ENCODE measurements at places on chromosomes 12 and 14.

DNA sequence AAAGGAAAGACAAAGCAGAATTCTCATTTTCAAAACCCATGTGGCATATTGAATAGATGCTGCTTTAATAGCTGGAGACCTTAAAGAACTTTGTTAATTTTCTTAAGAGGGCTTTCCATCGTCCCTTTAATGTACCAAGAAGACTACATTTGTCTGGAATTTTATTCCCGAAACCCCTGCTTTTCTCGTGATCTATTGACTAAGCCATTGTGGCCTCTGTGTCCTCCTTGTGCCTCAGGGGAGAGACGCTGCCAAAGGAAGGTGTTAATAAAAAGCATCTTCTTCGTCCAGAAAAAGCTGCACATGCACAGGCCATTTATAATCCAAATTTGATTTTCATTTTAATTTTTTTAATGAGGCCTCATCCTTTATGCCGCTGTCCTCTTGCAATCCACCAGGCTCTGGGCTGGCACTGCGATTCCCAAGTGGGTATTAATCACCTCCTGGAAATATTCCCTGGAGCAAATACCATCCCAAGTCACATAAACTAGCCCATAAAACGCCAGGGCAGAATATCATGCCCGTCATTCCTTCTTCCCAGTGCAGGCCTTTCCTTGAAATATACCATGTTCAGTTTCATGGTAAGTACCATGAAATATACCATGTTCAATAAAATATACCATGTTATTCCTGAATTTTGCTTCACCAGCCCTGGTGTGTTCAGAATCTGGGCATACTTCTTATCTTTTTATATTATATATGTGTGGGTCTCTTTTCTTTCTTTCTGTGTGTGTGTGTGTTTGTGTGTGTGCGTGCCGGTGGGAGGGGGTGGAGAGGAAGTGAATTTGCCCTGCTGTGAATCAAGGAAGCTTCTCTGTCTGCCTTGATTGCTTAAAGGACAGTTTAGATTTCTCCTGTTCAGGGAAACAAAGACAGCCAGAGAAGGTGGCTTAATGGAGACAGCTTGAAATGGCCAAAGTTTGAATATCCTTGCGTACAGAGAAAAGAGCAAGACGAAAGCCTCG is 147.6 kb downstream of the PHETA1 start:
- no peak for DNase-seq

DNA sequence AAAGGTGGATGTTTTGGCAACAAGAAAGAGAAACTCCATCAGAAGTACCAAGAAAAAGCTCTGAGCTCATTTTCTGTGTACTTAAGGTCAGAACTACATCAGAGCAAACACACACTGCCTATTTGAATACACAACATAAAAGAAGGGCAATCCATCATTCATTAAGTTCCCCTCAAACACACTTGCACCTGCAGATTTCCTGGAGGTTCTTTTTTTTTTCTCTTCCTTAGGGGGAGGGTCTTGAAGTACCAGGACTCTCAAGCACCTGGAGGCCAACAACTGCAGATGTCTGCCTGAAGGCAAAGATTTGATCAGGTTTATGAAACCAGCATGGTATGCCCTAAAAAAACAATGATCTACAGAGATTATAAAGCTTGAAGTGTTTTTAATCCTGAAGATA is 26.1 kb upstream of the PTHLH start:
- DNase-seq: no peak

DNA sequence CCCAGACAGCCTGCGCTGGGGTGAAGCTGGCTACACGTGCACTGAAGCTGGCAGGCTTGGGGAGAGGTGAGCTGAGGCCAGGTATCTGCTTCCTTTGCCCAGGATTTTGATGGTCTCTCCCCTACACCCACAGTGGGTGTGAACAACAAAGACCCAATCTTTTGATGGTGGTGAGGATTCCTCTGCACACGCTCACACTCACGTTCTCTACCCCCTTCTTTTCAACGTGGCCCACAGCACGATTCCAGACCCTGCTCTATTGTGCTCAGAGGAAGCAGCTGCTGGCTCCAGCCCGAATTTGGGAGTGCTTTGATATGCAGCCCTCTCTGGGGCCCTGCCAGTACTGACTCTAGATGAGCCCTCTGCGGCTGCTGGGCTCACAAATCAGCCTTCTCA is 4.9 kb downstream of the CD9 start:
- no peak for DNase-seq

DNA sequence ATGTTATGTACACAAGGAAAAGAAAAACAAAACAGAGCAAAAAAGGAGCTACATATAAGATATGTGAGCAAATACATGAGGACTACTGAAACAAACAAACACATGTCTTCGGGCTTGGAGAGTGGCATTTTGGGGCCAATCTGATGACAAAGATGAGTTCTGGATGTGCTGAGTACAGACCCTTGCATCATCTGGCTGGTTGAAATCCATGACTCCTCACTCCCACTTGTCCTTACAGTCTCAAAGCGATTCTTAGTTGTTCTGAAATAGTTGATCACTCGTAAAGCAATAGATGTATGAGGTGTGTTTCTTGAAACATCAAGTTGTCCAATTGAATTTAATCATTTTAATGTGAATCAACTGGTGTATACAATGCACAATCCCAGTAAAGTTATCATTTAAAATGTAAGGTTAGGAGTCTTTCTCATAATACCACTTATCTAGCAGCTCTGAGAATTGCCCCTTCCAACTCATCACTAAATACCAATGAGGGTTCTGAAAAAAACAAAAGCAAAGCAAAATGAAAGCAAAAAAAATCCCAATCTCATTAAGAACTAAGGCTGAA is 136.9 kb downstream of the ITPR2 start:
- no peak for DNase-seq

DNA sequence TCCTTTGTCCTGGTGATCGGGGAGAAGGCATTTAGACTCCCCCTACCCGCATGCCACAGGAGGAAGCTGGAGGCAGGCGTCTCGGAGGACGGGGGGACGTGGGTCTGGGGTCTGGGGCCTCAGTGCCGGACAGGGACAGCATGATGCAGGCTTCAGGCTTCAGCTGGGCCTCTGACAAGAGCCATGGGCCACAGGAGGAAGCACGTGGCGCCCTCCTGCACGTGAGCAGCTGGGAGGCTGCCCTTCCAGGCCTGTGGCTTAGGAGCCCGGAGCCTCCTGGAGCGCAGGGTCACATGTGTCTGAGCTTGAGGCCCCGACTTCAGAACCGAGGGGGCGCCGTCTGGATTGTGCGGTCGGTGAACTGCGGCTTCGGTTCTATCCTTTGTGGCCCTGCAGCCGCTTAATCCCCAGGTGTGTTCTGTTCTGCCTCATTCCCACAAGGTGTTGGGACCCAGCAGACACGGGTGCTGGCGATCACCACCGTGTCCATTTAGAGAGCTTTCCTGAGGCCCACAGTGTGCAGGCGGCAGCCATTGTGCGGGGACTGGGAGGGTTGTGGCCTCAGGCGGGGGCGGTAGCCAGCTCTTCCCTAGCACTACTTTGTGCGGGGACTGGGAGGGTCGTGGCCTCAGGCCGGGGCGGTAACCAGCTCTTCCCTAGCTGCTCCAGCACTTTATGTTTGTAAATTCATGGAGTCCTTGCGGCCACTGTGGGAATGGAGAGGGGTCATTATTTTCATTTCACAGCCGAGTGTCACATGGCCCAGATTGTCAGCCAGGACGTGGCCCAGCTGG is 150.2 kb downstream of the ADGRD1 start:
- DNase-seq: no peak

DNA sequence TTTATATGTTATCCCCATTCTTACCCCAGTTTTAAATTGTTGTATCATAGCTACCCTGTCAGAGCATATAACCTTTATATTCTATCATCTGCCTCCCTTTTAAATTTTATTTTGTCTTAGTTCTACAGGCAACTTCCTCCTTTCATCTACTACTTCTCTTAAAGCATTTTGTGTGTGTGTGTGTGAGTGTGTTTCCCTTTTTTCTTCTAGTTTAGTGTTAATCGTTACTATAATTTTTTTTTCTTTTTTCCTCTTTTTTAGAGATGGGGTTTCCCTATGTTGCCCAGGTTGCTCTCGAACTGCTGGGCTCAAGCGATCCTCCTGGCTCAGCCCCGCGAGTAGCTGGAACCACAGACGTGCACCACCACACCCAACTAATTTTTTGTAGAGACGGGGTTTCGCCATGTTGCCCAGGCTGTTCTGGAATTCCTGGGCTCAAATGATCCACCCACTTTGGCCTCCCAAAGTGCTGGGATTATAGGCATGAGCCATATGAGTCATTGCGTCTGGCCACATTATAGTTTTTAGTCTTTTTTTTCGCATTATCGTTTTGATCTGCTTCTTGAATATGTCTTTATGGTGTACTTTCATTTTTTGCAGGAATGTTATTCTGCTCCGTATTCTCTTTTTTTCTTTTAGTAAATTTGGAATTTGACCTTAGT is 33.1 kb upstream of the FBXO34 start:
- no peak for DNase-seq

- no peak for DNase-seq
Observed at GRCh38 chr12:58211211-58211610, 269.8 kb downstream of the ATP23 start.

DNA sequence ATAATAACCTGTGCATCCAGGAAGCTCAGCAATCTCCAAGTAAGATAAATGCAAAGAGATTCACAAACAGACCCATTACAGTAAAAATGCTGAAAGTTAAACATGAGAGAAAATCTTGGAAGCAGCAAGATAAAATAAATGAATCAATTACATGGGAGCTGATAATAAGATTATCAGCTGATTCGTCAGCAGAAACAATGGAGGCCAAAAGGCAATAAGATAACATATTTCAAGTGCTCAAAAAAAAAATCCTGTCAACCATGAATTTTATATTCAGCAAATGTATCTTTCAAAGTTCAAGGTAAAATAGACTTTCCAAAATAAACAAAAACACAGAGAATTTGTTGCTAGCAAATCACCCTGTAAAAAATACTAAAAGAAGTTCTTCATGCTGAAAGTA is 36.4 kb upstream of the MBIP start:
- no peak for DNase-seq

GRCh38 chr12:90331262-90331661 is 622.6 kb upstream of the ATP2B1 start:
- DNase-seq: no peak

GRCh38 chr12:118101051-118101450 is 2.8 kb downstream of the VSIG10 start:
- DNase-seq: no peak

DNA sequence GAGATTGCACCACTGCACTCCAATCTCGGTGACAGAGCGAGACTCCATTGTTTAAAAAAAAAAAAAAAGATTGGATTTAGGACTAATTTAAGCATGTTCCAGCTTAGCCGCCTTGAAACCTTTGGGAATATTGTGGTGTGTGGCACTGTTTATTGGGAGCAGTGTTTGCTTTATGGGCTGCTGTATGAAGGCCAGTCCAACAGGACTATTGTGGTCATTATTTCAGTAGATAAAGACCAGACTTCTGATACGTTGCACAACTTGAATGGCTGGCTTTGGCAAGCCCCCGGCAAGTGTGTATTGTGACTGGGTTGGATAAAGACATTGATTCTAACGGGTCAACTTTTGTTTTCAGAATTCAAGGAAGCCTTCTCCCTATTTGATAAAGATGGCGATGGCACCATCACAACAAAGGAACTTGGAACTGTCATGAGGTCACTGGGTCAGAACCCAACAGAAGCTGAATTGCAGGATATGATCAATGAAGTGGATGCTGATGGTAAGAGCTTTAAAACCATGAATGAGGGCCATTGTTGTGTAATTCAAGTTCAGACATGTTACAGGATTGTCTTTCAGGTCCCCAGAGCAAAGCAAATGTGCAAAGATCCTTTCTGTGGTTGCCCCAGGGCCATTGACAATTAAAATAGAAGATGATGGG is 4.2 kb downstream of the CALM1 start:
- DNase-seq: no peak

DNA sequence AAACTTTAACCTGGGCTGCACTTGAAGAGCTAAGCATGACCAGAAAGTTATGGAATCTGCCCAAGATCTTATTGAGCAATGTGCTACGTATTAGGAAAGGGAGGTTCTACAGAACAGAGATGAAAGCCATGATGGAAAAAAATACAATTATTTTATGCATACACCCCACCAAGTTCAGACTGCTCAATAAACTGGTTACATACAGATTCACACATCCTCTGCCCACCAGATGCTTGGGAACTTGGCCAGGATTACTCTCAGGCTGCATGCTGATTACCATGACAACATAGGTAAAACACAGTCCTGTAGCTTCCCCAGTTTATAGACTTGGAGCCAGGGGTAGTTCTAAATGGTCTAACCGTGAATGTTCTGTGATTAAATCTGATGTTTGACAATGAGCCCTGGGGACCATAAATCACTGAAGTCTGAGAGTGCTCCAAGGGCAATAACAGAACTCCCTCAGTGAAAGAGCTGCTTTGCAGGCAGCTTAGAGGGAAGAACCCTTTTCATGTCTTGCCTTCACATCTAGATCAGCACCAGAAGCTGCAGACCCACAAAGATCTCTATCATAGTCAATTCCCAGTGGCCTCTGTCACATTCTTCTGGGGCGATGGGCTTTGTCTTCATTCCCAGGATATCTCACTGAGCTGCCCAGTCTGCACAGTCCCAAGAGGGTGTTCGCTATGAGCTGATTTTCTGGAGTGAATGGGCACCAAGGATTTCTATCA is 232.2 kb downstream of the EMP1 start:
- DNase-seq: no peak

GRCh38 chr14:54815515-54815914 is 87.1 kb downstream of the GCH1 start:
- DNase-seq: no peak

DNA sequence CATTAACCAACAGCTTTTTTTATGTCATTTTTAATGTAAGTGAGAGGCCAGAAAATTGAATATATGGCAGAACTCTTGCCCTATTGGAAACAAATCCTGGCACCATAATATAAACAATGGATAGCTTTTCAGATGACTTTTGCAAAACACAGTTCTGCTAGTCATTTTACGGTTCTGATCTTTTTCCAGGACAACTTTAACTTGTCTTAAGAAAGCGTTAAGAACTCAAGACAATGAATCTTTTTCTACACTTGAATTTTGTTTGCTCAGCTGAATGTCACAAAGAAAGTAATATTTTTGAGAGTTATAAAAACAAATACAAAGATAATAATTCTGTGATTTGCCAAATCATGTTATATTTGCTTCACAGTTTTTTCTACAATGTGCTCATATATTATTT is 13.2 kb downstream of the KERA start:
- DNase-seq: no peak

GRCh38 chr14:40847480-40847879 is 759.2 kb upstream of the LRFN5 start:
- no peak for DNase-seq

DNA sequence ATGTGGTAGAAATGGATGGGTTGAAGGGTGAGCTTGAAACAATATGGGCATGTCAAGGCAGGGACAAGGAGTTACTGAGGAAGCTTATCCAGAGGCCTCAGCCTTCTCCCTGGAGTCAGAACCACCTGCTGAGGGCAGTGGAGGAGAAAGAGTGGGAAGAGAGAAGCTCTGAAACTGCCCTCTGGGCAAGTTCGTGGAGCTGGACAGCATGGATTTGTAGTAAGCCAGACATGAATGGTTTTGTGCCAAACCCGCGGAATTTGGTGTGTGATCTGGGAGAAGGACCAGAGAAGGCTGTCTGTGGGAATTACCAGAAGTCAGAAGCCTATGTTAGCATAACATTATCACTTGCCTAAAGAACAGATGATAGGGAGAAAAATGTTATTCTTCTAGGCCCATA is 164.8 kb downstream of the SLC41A2 start:
- DNase-seq: no peak
